AG04449 (cell line): ENCODE measurements at places on chromosomes 5 and 9.

DNA sequence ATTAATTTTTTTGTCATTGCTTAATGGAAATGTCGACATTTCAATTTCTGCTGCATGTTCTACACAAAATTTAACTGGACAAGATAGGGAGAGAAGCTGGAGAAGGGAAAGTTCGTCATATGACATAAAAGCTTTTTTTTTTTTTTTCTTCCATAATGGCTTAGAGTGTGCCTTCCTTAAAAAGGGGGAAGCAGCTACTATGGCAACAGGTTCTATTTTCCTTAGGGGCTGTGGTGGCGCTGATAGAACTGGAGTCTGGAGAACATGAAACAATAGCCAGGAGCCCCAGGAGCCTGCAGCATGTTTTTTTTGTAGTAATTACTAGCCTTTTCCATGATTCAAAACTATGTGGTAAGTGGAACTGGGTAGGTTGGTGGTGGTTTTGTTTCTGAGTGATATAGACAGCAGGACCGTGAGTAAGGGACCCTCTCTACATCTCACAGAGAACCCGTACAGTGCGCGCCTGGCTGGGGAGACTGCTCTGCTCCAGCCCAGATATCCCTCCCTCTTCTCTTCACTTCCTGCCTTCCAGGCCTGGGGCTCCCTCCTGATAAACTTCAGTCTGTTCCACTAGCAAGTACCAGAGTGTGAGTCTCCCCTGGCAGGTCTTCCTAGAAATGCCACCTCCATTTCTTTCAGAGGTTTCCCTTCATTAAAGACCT, 301.6 kb downstream of the NR3C1 start:
- no peak for DNase-seq

GRCh38 chr5:147918101-147918685, 11.9 kb upstream of the C5orf46 start:
- DNase-seq: no peak

- no peak for DNase-seq
These were observed 15.2 kb downstream of the OR1B1 start for GRCh38 chr9:122642226-122642625.

DNA sequence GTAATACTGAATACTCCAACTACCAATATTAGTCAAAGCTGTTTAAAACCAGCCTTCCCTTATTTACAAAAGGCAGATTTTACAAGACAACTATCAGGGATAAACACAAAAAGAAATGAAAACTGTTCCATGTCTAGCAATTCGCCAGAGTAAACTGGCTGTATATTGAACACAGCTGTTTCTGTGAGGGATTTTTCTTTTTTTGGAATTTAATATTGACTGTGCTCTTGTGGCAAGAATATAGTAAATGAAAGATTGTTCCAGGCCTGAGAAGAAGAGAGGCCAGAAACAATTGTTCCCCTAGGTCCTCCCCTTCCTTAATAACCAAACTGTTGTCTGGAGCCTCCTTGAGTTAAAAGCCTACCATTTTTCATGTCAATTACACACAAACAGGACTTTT, 188.6 kb downstream of the PDE4D start:
- no peak for DNase-seq

- DNase-seq: no peak
These were observed 109.8 kb upstream of the NFIL3 start for GRCh38 chr9:91533382-91533781.

DNA sequence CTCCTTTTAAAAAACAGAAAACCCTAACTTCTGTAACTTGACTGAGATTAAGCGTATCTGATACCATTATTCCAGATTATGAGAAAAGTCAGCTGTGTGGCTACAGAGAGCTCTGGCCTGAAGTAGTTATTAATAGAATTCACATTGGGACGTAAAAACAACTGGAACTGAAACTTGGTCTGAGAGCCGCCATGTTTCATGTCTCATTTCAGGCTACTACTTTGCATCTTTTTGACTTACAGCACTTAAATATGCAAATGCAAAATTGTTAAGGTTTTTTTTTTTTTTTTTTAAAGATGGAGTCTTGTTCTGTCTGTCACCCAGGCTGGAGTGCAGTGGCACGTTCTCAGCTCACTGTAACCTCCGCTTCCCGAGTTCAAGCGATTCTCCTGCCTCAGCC, 25.2 kb downstream of the MAP3K1 start:
- DNase-seq: no peak

DNA sequence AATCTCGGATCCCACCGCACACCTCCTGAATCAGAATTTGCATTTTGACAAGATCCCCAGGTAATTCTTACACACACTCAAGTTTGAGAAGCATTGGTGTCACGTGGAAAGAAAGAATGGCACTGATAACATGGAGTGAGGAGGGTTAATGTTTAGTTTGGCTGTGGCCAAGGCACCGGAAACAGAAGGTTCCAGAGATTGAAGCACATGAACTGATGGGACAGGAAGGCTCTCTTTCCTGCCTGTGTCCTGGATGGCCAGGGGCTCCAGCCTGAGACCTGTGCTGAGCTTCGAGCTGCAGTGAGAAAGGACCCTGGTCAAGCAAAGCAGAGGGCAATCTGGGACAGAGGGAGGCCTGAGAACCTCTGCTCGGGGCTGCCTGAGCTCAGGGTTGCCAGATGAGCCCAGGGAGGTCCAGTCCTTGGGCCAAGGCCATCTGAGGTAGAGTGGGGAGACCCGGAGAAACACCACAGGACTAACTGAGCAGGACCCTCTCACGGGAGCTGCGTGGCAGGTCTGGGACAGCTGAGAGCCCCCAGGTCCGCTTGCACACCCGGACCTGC, 27.3 kb downstream of the AFAP1L1 start:
- no peak for DNase-seq

DNA sequence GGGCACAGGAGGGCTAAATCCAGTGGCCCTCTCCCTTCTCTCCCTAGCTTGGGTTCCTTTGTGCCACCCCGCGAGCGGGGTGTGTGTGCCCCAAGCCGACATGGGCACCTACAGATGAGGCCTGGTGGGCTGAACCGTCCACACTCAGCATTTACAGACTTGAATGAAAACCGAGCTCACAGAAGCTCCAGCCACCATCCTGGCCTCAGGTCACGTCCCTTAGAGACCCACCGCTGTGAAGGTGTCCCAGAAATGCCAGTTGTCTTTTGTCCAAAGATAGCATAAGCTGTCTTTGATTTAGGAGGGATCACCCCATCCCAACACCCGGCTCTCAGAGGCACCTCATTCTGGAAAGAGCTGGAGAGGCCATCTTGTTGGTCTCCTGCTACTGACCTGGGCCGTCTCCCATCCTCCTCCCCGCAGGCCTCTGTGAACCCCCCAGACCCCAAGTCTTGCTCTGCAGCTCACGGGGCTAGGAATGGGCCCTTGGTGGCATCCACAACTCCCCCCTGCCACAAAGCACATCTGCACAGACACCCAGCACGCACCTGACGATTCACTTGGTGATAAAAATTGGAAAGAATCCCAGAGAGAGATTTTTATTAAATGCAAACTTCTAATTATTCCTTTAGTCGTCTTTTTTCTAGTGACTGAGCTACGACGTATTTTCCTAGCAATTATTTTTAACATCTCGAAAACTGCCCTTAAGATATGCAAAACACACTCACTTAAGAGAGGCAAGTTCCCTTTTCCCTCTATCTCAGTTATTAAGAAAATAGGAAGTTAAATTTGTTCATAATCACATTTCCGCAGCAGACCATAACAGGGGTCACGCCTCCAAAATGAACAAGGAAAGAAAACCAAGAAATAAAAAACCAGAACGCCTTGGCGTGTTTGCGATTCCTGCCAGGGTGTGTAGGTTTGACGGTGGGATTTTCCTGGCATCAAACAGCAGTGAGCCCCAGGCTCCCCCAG, 80.5 kb upstream of the LMX1B start:
- no peak for DNase-seq
